Breast epithelium (tissue), 4 donors: ENCODE measurements at places on chromosomes 16 and 17. TPM values are rescaled to one million over a fixed set of nuclear protein-coding genes. Genes with fewer than 3 reads are reported as not detected.
A peak's percentile ranks its signal among the peaks of the same experiment; 100 is the strongest.

ZPBP2 gene
- not detected for total RNA-seq

MT4 gene
- not detected for total RNA-seq

- H3K27ac ChIP-seq = no peak overlapping the region
- H3K4me3 ChIP-seq = no peak overlapping the region
- H3K27me3 ChIP-seq = no peaks in the 10 kb centered on the region
- no peak for DNase-seq
These were observed 182.0 kb upstream of the IRX5 start for GRCh38 chr16:54748611-54749190.

GRCh38 chr17:81272616-81273015 lies 22.5 kb downstream of the SLC38A10 start:
- DNase-seq = peak; percentile 46
- H3K4me1 ChIP-seq = no peaks in the 10 kb centered on the region
- H3K27me3 ChIP-seq = no peaks in the 10 kb centered on the region
- H3K36me3 ChIP-seq = no peaks in the 10 kb centered on the region
- H3K4me3 ChIP-seq = no peak overlapping the region

DNA sequence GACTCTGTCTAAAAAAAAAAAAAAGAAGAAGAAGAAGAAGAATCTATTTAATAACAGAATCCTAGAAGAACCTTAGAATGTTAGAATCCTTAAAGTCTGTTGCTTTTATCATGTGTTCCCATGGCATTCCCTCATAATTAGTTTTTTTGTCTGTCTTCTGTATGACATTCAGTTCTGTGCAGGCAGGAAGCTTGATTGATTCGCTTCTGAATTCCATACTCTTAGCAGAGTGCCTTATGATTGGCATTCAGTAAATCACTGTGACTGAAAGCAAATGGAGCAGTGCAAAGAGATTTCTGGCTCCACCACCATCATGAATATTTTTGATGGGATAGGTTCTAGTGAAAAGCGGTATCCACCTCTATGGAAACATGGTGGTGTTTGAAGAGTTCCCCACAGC lies 1065.9 kb upstream of the RBFOX1 start:
- no peak overlapping the region for H3K27ac ChIP-seq
- H3K4me1 ChIP-seq = no peaks in the 10 kb centered on the region
- H3K4me3 ChIP-seq = no peak overlapping the region
- no peaks in the 10 kb centered on the region for H3K36me3 ChIP-seq
- DNase-seq = no peak

GRCh38 chr17:35542990-35543389 lies 5.5 kb upstream of the SLFN12L start:
- H3K4me1 ChIP-seq = no peaks in the 10 kb centered on the region
- no peak overlapping the region for H3K4me3 ChIP-seq
- no peaks in the 10 kb centered on the region for H3K27me3 ChIP-seq
- no peak overlapping the region for H3K27ac ChIP-seq
- no peaks in the 10 kb centered on the region for H3K36me3 ChIP-seq
- no peak for DNase-seq

DNA sequence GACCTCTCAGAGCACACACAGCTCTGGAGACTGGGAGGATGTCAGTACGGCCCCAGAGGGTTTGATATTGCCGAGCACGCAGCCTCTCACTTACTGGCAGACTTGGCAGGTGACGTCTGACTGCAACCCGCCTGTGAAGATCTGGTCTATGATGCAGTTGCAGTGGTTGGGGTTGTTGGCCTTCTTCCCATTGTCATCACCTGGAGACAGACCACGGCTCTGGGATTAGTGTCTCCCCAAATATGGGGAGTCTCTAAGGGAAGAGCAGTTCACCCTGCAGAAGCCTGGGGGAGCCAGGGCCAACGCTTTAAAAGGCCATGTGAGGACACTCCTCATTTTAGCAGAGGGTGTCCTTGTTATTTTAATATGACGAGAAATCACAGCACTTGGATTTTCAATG lies 30.1 kb downstream of the USP22 start:
- H3K4me1 ChIP-seq = no peaks in the 10 kb centered on the region
- H3K27ac ChIP-seq = no peak overlapping the region
- H3K27me3 ChIP-seq = no peaks in the 10 kb centered on the region
- H3K36me3 ChIP-seq = peaks cover 19% of the 10 kb centered on the region
